Cerebellum (tissue), 4 donors: ENCODE measurements at places on chromosomes 2 and 18.

GRCh38 chr18:42477267-42477666 is 522.2 kb downstream of the PIK3C3 start:
- DNase-seq: no peak

DNA sequence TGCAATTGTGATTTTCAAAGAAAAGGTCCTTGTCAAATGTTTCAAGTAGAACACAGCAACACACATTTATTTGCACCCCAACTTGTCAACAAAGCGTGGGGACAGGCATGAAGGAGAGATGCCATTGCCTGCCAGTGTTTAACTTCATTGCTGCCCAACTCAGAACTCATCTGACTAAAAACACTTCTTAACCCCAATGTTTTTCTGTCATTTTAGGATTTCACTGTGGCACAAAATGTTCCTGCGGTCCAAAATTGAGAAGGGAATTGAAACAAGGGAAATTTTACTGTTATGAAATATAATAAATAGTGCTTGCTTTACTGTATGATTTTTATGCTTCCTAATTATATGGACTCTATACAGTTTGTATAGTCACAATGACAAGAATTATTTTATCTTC is 45.7 kb downstream of the PMAIP1 start:
- no peak for DNase-seq

GRCh38 chr2:180609626-180610340 is 370.6 kb upstream of the UBE2E3 start:
- no peak for DNase-seq

GRCh38 chr18:5900262-5900661 is 4.9 kb upstream of the TMEM200C start:
- DNase-seq: no peak

- DNase-seq: no peak
These were observed 1.6 kb upstream of the PHLPP1 start for GRCh38 chr18:62713651-62714247.

DNA sequence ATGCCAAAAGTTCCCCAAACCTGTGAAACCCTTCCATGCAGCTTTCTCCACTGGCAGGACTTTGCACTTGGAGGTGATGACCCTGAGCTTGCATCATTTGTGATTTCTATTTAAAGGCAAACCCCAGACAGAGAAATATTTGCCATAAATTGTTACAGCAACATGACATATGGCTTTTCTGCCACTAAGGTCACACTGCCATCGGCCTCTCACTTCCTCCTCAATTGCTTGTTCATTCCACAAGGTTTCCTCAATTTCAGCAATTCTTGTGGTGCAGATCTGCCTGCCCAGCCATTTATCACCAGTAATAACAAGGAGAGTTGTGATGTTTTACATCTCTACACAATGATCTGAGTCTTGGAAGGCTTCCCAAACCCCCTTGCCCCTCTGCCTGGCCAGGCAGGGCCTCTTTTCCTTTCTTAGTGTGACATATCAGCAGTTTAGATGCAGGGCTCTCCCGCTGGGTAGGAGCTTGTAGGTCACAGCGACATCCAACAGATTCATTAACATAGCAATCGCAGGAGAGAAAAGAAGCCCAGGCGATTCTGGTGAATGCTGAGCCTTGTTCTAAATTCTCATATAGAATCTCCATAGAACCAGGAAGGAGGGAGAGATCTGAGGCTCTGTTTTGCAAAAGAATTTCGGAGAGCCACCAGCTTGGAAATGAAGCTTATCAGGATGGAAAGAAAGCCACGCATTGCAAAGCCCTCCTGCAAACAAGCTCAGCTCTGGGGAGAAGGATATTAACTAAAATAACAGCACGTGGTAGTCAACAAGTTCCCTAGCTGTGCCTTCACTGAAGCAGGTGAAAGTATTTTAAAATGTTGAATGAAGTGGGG is 46.7 kb upstream of the ITGA6 start:
- no peak for DNase-seq

- DNase-seq: no peak
These were observed 88.2 kb downstream of the TTN start for GRCh38 chr2:178718988-178719387.

DNA sequence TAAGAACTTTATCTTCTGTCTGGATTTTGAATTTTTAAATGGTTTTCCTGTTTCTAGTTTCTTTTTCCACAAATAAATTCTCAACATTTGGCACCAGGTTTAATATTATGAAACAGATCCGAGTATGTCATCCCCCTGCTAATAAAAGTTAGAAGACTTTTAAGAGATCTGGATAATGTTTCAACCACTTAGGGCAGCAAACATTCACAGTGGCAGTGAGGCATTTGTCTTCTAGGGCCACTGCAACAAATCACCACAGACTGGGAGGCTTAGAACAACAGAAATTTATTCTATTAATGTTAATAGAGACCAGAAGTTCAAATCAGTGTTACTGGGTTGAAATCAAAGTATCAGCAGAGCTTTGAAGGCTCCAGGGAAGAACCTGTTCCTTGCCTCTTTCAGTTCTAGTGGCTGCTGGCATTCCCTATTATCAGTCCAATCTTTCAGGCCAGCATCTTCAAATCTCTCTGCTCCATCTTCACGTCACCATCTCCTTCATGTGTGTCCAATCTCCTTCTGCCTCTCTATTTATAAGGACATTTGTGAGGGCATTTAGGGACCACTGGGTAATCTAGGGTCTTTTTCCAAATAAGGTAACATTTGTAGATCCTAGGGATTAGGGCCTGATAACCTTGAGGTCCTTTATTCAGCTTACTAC is 23.4 kb downstream of the ACSL3 start:
- no peak for DNase-seq

DNA sequence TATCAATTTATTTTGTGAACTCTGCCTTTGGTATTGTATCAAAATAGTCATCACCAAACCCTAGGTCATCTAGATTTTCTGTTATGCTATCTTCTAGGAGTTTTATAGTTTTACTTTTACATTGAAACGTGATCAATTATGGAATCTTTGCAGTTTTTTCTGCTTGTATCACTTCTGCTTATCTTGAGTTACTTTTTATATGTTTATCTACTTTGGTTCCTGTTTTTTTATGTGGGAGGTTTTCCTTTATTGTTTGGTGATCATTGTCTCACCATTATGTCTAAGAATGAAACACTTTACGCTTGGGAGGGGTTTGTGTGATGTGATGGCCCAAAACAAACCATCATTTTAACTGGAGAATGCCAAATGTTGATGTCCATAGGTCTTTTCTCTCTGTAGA is 261.2 kb downstream of the SPAG16 start:
- no peak for DNase-seq

GRCh38 chr2:70918016-70918415 is 17.7 kb upstream of the ATP6V1B1 start:
- no peak for DNase-seq
